Activated CD4-positive, CD25-positive, alpha-beta regulatory T cell (primary cell): ENCODE measurements at places on chromosomes 7 and 10.

DNA sequence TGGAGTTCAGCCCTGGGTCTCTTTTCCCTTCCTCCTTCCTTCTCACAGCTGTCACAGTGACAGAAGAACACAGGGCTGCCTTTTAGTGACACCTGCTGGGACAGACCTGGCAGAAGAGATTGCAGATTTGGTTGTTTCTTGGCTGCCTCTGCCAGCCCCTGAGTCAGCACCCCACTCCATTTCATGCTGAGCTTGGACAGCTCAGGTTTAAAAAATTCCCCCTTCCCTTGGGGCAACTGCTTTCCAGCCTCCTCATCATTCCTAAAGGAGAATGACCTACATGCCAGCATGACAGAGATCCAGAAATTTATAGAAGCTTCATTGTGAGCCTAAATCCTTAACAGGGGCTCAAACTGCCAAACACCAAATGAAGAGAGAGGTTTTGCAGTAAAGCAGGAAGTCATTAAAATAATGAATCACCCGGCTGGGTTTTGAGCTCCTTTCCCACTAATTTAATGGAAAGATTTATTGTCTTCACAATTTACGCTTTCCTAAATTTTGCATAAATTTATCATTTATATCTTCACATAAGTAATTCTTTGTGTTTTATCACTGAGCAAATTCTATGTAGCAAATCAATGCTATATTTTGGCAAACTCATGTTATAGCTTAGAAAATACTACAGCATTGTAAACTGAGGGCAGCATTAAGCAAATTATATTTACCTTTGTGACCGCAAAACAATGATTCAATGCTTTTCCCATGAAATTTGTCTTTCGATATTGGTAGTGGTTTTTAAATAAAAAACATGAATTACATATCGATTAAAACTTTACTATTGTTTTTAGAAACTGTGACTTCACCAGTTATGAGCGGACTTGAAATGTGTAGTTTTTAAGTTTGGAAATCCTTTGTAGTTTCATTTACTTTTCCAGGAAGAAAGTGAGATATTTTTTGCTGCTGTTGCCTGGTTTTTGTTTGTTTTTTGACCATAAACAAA, 399.5 kb upstream of the ANKRD30A start:
- DNase-seq: no peak

DNA sequence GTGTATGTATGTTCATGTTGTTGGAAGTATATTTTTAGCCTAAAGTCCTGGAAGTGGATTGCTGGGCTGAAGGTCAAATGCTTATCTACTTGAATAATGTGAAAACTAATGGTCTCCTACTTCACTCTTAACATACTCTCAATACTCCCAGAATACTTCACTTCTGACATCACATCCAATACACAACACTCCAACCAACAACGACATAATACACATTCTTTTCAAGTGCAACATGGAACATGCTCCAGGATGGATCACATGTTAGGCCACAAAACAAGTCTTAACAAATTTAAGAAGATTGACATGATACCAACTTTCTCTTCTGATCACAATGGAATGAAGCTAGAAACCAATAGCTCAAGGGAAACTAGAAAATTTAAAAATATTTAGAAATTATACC, 126.9 kb upstream of the ADCY1 start:
- no peak for DNase-seq

GRCh38 chr10:51343391-51343790, 269.1 kb downstream of the PRKG1 start:
- no peak for DNase-seq

- DNase-seq: no peak
Measured at GRCh38 chr7:133963629-133964028, 163.5 kb upstream of the LRGUK start.

DNA sequence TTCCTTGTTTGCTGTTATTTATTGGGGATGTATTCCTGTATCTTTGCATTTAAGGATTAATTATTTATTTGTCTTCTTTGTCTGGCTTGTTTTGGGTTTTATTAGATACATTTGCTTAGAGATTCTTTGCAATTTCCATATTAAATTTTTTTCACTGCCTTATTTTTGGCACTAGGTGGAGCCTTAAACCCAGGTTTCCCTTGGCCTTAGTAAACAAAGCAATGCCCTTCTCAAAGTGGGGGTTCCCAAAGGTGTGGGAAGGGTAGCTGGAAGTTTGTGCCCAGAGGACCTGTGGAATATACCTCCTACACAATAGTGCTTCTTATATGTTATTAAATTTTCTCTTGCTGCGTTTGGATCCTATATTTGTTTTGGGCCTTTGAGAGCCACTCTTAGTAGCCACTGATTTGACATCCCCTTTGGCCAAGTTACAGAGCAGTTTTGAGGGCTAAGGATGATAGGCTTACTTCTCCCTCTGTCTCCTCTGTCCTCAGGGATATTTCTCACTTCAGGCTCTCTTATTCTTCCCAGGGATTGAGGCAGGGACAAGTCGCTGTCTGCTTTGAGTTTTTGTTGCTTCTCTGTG, 162.3 kb downstream of the ITGB1 start:
- no peak for DNase-seq

GRCh38 chr7:76008156-76008687, 13.8 kb upstream of the TMEM120A start:
- DNase-seq: no peak

DNA sequence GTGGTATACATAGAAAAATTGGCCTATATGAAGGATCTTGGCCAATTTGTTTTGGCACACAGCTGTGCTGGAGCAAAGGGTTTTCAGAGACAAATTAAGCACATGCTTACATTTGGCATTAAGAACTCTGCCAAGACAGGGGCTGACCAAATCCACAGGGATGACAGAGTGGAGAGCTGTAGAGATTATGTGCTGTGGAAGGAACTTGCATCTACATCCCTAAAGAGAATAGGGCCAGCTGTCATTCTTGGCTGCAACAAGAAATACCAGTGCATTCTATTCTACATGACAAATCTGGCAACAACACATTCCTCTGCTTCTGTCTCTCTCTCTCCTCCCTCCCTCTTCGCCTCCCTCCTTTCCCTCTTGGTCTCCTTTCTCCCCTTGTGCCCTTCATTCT, 75.6 kb downstream of the POM121L12 start:
- DNase-seq: no peak
